ENCODE measurements at places on chromosomes 4 and X.

GRCh38 chrX:3963980-3964379 lies 250.5 kb upstream of the PRKX start:
- no peak for DNase-seq

DNA sequence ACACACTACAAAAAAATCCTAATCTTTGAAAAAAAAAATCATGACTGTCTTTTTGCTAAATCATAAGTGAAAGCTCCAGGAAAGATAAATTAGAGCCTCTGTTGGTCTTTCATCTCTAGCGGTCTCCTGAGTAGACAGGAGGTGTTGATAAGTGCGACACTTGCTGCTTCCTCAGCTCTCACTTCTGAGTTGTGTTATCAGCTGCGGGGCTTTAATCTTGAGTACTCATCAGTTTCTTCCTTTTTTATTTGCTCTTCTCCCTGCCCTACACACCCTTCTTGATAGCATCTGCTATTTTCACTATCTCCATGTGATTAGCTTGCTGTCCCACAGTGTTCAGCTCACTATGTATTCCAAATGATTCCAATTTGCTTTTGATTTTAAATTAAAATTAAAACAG lies 1449.2 kb downstream of the C4orf33 start:
- no peak for DNase-seq

DNA sequence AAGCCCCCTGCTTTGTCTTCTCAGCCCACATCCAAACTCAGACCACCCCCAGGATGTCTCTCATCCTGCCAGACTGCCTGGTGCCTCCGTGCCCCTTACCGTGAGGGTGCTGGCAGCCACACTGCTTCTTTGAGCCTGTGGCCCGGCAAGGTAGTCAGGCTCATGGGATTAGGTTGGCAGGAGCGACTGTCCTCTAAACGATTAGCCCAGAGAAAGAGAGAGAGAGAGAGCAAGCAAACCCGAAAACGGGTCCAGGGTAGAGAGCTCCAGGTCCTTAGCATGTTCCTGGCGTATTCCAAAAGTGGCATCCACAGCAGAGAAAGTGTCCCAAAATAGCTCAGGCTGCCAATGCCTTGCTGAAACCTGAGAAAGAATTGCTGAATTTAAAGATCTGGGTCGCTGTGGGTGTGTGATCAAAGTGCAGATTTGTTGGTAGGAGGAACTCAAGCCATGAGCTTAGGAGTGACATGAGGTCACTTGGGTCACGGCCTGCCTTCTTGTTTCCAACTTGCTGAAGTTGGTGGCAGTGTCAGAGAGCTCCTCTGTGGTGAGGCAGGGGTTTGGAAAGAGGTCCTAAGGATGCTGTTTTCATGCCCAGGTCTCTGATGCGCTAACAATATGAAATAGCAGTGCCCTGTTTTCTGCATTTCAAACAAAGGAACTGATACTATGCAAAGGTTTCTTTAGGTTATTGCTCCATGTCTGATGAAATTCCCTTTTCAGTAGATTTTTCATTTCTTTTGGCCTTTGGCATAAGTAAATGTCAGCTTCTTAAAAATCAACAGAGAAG lies 81.6 kb downstream of the RTL9 start:
- no peak for DNase-seq

GRCh38 chr4:140061194-140061593 lies 92.8 kb downstream of the MAML3 start:
- DNase-seq: no peak

DNA sequence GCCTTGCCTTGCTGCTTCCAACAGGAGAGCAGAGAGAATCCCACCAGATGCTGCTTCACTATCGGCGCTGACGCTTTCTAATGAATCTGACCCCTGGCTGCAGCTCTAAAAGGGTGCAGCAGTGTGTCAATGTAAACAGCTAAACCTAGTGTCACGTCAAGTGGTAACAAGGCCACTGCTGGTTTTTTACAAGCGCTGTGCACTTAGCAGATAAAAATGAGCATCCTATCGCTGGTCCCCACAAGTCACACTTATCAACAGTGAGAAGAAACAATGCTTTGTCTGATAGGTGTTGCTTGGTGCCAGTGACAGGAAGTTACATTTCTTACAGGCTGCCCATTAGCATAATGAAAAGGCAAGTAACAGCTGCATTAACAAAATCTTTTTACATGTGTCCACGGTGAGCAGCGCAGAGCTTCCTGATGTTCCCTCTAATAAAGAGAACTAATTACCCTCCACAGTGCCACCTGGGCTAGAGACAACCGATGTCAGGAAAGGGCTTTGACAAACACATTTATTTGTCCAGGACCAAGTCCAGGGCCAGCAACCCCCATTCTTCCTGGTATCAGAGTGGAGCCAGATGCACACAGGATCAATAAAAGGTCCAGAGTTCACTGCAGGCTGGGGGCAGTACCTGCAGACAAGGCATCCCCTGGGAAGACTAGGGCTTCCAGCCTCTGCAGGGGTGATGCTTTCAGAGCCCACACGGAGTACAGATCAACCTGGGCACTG lies 176.0 kb downstream of the MGST2 start:
- no peak for DNase-seq

GRCh38 chrX:139930401-139930800 lies 2.5 kb downstream of the ATP11C start:
- no peak for DNase-seq

DNA sequence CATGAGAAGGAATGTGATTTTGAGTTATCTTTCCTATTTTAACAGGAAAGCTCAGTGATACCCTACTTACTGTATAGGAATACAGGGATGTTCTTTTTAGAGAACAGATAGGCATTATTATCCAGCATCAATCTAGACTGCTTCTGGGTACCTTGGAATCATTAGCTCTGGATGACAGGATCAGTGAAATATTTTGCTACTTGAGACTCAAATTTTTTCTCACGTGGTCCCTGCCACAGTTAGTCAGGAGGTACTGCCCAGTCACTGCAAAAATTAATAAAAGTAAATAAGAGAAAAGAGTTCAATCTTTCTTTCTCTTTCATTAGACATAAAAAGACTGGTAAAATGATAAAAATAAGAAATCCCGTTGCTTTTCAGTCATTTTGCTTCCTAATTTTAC lies 5.5 kb downstream of the ZNF827 start:
- no peak for DNase-seq

DNA sequence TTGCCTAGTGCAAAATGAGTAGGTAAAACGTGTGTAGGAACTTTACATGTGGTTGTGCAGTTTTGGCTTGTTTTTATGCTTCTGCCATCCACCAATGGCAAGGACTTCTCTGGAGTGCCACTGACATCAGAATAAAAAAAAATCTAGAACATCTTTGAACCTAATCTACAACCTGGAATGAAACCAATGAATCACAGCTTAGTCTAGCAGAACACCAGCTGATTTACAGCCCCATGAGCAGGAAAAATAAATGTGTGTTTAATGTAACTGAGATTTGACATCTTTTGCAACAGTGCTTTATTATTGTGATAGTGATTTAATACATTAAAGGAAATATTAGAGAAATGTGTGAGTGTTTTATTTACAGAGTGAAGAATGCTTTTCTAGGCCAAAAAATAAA lies 995.1 kb downstream of the PCDH7 start:
- no peak for DNase-seq

DNA sequence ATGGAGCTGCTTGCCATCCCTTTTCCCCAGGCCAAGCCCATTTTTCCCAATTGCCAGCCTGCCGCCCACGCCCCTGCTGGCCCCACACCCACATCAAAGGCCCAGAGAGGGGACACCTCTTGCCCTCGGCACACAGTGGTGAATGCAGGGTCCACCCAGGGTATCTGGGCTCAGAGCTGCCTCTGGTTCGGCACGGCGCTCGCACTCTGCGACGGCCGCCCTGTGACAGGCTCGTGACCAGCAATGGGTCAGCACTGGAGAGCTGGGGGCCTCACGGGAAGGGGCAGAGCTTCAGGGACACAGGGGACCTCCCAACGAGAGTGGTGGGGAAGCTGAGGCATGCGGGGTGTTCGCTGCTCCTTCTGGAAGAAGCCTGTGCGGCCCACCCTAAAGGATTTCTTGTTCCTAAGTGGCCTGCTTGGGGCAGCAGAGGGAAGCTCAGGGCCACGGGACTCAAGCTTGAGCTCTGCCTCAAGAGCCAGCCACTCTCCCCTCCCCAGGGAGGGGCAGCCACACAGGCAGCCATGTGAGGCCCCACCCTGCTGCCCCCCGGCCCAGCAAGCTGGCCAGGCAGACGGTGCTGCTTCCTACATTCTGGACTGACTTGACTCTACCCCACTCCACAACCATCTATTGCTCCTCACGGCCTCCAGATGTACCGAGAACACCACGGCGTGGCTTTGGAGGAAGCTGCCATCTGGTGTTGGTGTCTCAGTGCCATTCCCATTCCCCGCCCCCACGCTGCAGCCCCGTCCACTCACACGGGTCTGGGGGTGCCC lies 73.7 kb downstream of the ABLIM2 start:
- DNase-seq: no peak

DNA sequence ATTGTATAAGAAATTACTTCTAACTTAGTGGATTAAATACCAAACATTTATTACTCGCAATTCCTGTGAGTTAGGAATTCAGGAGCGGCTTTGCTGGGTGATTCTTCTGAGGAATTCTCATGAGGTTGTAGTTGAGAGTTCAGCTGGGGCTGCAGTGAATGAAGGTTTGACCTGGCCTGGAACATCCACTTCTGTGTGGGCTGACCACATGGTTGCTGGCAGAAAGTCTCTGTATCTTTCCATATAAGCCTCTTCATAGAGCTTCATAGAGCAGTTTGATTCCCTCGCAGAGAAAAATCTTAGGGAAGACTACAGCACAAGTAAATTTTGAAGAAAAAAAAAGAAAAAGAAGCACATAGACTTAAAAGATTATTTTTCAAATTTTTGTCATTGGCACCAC lies 339.7 kb upstream of the NWD2 start:
- no peak for DNase-seq

- DNase-seq: no peak
These were observed 3.6 kb upstream of the ASB11 start for GRCh38 chrX:15319075-15319474.
